ENCODE measurements at places on chromosomes 7 and 10.

- DNase-seq = no peak
Observed at GRCh38 chr10:59648711-59649201, 60.9 kb downstream of the SLC16A9 start.

- no peak for DNase-seq
Observed at GRCh38 chr7:121890833-121891232, 17.9 kb downstream of the PTPRZ1 start.

- DNase-seq = no peak
Observed at GRCh38 chr7:79529881-79530235, 76.4 kb upstream of the MAGI2 start.

GRCh38 chr10:44010873-44011602 lies 362.4 kb upstream of the ZNF32 start:
- no peak for DNase-seq

GRCh38 chr7:1611708-1612241 lies 41.9 kb upstream of the PSMG3 start:
- no peak for DNase-seq

DNA sequence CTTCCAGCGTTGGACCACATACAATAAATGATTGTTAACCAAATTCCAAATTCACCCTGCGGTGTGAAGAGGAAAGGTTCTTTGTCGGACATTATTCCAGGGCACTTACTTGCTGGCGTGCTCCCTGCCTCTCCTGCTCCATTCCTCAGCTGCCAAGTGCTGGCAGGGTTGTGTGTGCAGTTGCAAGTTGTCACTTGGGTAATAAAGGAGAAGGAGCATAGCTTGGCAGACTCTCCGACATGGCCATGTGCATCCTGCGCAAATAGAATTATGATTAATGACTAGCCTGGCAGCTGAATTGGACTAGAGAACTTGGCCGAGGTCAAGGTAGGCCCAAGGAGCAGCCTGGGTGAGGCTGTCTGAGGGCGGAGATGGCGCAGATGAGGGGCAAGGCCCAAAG lies 92.3 kb upstream of the ELMO1 start:
- DNase-seq = no peak

- no peak for DNase-seq
Observed at GRCh38 chr7:151686016-151686766, 166.5 kb upstream of the RHEB start.

- no peak for DNase-seq
Observed at GRCh38 chr7:111654343-111654742, 92.1 kb upstream of the IMMP2L start.

GRCh38 chr7:70470746-70471145 lies 661.2 kb upstream of the GALNT17 start:
- DNase-seq = no peak

GRCh38 chr7:51000956-51001355 lies 218.3 kb upstream of the GRB10 start:
- DNase-seq = no peak

DNA sequence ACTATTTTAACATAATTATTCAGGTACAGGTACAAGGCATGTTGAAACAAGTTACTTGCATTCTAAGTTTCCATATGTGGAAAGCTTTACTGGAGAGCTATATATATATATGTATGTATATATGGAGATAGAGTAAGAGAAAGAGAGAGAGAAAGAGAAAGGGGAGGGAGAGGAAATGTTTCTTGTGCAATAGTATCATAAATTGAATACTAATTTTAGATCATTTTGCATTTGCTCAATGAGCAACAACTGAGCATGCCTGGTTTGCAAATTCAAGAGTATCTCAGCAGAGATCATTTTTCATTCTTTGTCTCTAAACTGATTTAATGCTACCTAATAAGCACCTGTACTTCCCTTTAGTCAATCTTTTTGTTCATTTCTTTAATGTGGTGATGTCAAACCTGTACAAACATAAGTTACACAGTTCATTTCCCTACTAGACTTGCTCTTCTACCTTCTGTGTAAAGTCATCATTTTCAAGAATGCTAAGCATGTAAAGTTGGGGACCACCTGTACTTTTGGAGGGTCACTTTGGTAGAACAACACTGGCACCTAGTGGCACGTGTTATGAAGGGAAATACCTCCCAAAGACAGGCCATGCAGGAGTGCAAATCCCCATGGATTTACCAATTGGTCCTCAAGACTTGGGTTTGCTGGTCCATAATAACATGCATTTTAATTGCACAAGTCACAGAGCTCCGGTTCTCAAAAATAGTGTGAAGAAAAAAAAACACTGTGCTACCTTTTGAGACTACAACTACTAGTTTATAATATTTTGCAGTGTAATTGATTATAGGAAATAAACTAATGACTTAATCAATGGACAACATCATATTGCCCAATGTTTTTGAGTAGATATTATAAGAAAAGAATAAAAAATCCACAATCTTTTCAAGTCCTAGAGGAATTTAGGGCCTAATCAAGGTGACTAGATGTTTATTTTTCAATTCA lies 431.2 kb upstream of the IGFBP3 start:
- DNase-seq = no peak

- DNase-seq = no peak
Observed at GRCh38 chr10:29254123-29255046, 34.5 kb upstream of the LYZL1 start.

DNA sequence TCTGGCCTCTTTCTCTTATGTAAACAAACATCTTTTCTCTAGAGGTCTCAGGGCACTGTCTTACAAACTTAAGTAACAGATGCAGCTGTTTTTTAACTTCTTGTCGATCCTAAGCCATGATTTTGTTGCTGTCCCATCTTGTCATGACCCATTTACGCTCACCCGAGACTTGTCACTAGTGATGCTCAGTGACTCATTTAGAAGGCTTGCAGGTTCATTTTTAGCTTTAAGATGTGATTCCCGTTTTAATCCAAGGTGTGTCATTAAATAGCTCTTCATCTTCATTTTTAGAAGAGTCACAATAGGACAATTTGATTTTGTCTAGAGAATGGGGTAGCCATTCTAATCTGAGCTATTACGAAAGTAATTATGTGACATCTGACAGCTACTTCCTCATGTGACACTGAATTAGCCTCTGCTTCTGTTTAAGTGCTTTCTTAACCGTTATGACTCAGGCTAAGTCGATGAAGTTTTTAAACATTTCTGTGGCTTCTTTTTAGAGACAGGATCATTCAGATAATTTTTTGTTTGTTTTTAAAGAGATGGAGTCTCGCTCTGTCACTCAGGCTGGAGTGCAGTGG lies 42.7 kb downstream of the SPDYE5 start:
- no peak for DNase-seq

DNA sequence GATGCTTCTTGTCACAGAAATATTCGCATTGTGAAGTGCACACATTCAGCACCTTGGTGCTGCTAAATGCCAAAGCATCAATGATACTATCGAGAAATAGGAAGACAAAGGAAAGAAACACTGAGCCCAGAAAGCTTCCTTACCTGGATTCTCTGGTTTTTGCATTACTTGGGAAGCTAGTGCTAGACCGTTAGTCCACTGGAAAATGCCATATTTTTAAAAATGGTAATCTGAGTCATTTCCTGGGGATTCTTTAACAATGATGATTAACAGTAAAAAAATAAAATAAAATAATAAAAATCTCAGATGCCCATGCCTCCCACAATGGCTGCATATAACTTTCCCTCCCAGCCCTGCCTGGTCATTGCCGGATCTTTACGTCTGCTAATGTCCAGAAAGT lies 420.1 kb upstream of the MGMT start:
- no peak for DNase-seq

- no peak for DNase-seq
Observed at GRCh38 chr7:37751096-37751495, 67.5 kb downstream of the GPR141 start.

All from activated T-cell treated with anti-CD3 and anti-CD28 coated beads for 1 hour (primary cell).